ENCODE measurements at places on chromosomes 6 and 20.

DNA sequence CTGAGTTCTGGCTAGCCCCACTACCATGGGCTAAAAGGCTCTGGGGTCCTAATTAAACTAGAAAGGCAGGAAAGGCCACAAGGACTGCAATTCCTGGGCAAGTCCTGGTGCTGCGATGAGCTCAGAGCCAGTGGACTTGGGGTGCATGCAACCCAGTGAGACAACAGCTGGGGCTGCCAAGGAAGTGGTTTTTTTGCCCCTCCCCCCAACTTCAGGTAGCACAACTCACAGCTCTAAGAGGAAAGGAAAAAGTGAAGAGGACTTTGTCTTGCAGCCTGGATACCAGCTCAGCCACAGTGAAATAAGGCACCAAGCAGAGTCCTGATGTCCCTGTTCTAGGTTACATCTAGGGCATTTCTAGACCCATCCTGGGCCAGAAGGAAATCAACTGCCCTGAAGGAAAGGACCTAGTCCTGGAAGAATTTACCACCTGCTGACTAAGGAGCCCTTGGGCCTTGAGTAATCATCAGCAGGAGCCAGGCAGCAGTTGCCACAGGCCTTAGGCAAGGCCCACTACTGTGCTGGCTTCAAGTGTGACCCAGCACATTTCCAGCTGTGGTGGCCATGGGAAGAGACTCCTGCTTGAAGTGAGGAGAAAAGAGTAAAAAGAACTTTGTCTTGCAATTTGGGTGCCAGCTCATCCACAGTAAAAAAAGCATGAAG, 358.4 kb downstream of the BTBD3 start:
- no peak for DNase-seq

DNA sequence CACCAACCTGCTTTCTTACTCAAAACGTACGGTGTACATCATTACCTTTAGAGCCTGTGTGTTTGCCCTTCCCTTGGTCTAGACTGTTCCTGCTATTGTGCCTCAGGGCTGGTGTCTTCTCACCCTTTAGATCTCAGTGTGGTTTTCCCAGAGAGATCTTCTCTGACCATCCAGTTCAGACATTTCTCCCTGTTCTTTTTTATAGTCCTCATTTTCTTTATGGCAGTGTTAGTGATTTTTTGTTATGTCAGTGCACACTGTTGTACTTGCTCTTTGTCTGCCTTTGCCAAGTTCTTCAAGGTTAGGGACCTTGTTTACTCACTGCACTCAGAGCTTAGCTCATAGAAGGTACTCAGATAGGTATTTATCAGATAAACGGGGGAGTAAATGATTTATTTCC, 82.8 kb downstream of the ATRN start:
- no peak for DNase-seq

DNA sequence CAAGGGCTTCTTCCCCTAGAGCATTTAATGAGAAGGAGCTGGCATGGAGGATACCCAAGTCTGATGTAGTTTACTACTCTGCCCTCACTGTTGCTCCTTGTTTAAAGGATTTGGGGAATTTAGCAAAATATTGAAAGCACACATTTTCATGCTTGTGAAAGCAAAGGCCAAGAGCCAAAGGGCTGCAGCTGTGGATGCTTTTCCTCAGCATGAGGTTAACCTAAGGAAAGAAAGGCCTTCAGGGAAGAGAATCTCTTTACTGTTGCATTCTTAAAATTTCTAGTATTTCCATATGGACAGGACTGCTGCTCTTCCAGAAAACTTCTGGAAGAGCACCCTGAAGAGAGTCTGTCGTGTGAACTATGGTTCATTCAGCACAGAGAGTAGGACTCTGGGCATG, 45.9 kb upstream of the SASH1 start:
- DNase-seq = no peak

DNA sequence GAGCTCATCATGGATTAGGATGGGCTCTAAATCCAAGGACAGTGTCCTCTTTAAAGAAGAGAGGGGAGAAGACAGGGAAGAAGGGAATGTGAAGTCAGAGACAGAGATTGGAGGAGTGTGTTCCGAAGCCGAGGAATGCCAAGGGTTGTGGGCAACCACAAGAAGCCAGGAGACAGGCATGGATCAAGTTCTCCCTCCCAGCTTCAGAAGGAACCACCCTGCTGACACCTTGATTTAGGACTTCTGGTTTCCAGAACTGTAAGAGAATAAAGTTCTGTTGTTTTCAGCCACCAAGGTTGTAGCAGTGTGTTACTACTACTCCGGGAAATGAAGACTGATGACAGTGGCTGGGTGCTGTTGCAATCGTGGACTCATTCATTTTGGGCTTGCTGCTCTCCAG, 120.1 kb downstream of the RPS12 start:
- no peak for DNase-seq

- DNase-seq = no peak
These were observed 73.1 kb downstream of the PTCHD4 start for GRCh38 chr6:48037946-48038345.

- no peak for DNase-seq
These were observed 592.7 kb upstream of the POU3F2 start for GRCh38 chr6:98241630-98242029.

DNA sequence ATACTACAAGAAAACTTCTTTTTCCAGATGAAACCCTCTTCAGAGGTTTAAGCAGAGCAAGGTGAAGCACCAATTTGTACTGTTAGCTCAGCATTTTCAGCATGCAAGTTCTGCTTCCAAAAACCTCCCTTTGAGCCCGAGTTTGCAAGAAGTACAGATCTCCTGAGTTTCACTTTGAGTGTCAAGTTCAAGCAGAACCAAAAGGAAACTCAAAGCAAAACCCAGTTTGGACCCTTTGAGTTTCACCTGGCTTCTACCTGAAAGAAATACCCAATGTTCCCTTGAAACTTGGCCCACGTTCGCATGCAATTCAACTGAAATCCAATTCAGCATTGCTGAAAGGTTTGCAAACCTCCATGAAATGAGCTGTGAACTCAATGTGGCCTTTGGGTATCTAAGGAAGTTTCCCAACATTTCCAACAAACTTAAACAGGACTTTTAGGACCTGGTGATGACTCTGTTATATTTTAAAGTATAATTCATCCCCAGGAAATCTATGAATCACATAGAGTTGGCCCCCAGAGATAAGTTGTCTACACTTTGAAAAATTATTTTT, 62.9 kb upstream of the HBS1L start:
- DNase-seq = no peak

- DNase-seq = no peak
These were observed 20.4 kb downstream of the MAFB start for GRCh38 chr20:40668449-40669228.

DNA sequence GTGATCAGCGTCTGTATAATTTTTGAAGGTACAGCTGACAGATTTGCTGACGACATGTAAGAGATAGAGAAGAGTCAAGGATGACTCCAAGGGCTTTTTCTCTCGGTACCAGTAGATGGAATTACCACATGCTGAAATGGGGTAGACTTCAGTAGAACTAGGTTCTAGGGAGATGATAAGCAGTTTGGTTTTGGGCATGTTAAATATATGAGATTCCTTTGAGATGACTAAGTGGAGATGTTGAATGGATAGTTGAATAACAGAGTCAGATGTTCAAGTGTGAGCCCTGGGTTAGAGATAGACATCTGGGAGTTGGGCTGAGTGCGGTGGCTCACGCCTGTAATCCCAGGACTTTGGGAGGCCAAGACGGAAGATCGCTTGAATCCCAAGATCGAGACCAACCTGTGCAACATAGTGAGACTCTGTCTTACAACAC, 50.0 kb downstream of the PHF20 start:
- DNase-seq = no peak

- DNase-seq = no peak
These were observed 214.1 kb upstream of the HS3ST5 start for GRCh38 chr6:114556846-114557488.

DNA sequence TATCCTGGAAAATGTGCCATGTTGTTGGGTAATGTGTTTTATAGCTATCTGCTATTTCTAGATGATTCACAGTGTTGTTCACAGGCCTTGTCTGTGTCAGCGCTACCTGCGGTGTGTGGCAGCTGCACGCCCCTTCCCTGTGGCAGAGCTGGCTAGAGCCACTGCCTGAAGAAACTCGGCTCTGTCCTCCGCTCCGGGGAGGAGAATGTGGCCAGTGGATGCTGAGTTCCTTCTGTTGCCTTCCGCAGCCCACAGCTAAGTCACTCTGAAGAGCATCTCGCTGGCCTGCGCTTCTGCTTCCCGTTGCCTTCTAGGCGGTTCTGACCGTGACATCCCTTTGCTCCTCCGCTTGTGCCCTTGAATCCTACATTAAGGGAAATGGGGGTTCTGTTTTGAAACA, 135.1 kb downstream of the PLG start:
- DNase-seq = no peak

GRCh38 chr6:36979347-36979742, 6.7 kb downstream of the MTCH1 start:
- DNase-seq = peak; percentile 48

DNA sequence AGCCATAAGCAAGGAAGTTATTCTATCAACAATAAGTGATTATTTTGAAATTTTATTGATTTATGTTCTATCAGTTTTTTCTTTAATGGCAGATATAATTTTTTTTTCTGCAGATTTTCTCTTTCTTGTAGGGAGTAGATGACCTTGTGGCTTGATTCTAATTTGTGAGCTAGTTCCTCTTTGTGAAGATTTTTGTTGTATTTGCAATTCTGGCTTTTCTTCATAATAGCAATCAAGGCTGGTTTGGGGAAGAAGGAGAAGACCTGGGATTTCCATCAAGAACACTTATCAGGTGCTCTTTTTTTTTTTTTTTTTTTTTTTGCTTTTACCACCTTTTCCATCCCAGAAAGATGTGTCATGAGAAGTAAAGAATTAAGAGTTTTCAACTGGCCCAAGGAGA, 324.2 kb upstream of the MAN1A1 start:
- DNase-seq = no peak

DNA sequence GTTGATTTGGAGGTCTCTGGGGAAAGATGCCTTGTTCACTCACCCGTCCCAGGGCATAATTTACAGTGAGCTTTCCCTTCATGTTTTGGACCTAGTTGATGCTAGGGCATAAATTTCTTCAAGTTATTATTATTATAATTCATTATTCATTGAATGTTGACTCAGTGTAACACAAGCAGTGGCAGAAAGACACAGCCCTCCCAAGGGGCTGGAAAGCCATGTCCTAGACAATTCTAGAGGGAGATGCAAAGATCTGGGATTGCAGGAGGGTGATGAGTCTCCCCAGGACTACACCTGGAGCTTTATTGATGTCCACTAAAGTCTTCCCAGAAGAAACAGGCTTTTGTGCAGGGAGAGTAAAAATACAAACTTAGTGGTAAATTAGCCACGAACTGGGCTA, 322.0 kb upstream of the MOCS1 start:
- no peak for DNase-seq

GRCh38 chr6:21791581-21791980, 198.0 kb downstream of the SOX4 start:
- DNase-seq = no peak

DNA sequence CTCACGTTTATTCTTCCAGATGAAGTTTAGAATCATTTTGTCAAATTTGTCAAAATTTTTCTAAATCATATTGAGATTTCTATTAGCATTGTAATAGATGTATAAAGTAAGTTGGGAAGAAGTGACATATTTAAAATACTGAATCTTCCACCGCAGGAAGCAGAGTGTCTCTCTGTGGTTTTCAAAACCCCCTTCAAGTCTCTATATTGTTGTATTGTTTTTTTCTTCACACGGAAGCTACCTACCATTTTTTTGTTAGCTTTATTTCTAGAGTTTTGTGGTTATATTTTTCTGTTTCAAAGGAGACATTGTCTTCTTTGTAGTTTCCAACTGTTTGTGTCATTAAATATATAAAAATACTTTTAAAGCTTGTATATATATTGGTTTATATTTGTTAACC, 188.6 kb downstream of the ZDHHC14 start:
- DNase-seq = no peak

GRCh38 chr6:3118353-3119039, at the start of gene BPHL:
Gene BPHL (plus strand): TSS chr6:3118711. CDS start chr6:3118741, 30 bp downstream.
- peak; percentile 74 for DNase-seq

All from NCI-H524 treated with DMSO at 0.1 percent for 48 hours (cell line).